Suppressor macrophage treated with lipopolysaccharide for 1 hour (primary cell): ENCODE measurements at places on chromosomes 2 and 18.

DNA sequence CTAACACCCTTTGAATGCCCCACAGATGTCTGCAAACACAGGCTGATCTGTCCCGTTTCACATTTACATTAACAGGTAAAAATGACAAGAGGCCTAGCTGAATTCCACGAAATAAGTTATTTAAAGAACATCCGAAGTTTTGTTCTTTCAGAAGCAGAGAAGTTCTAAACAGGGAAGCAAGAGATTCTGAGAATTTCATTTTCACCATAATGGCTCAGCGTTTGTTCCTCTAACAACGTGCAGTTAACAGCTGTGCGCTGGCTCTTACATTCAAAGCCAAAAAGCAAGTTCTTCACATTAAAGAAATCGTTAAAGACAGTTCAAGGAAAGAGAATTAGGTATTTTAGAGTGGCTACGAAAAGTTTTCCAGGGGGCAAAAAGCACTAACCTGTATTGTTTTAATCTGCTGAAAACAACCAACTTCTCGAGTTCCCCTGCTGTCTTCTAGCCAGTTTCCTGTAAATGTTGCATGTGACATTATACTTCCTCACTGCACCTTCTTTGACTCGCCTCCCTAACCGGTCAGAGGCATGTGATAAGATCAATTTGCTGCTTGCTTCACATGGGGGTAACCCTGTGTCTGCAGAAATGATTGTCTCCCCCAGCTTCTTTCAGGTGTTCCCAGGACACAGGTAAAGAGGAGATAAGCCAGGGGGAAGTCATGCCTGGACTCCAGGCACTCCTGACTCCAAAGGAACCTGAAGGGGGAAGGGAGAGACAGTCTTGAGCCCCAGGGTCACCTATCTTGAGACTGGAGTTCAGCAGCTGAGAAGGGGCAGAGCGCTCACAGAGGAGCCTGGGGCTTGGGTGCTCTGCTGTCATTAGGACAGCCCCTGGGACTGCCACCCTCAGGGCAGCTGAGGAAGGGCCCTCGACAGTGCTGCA is 36.8 kb upstream of the WIPF1 start:
- peak; percentile 63 for DNase-seq

DNA sequence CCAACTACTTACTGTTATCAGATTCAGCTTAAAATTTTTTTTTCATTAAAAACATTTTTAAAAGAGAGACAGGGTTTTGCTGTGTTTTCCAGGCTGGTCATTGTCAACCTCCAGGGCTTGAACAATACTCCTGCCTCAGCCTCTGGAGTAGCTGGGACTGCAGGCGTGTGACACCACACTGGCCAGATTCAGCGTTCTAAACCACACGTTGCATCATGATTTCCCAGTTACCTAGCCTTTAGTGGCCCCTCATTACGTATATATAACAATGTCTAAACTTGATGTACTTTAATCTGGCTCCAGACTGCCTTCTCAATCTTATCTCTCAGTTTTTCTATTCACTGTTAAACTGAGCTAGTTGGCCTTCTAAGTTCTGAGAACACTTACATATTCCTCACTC is 89.6 kb downstream of the COMMD1 start:
- peak; percentile 15 for DNase-seq

DNA sequence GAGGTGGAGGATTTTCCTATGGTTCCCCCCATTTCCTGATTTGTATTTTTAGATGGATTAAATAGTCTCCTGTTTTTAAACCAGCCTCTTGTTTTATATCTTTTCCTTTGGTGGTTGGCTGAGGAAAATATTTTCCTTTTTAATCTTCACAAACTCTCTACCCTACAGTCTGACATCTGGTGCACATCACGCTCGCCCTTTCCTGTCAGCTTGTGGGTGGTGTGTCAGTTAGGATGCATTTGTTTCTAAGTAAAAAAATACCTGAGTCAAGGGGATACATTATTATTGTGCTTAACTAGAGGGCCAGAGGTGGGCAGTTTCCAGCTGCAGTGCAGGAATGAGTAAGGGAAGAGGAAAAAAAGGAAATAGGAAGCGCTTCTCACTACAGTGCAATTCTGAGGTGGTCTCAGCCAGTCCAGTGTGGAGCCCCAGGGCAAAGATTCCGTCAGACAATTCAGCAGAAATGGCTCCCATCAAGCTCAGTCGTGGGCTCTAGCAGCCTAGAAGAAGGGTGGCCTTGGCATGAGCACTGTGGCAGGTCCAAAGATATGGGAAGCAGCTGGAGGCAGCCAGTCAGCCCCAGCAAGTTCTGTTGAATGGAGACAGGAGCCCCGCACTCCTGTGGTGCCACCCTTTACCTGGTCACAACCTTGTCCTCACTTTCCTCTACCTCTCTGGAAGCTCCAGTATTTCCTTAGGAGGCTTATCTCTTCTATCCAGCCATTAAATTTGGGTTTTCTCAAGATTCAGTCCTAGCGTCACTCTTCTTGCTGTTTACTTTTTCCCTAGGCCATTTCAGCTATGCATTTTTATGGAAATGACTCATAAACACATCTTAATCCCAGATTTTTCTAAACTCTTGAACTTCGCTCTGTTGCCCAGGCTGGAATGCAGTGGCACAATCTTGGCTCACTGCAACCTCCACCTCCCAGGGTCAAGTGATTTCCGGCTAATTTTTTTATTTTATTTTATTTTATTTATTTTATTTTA is 18.5 kb downstream of the SFTPB start:
- DNase-seq: no peak

GRCh38 chr2:14907014-14907612 is 274.6 kb downstream of the LRATD1 start:
- no peak for DNase-seq

DNA sequence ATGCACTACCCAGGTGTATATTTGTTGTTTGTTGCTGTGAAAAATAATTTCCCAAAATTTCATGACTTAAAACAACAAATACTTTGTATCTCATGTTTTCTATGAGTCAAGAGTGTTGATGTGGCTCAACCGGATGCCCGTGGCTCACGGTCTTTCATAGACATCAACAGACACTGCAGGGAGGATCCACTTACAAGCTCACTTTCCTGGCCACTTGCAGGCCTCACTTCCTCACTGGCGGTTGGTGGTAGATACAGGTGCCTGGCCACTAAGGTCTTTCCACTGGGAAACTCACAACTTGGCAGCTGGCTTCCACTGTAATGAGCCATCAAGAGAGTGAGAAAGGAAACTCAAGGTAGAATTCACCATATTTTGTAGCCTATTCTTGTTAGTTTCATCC is 662.9 kb downstream of the IRS1 start:
- DNase-seq: peak; percentile 68

GRCh38 chr2:95574506-95574905 is 17.3 kb upstream of the TRIM43 start:
- no peak for DNase-seq

DNA sequence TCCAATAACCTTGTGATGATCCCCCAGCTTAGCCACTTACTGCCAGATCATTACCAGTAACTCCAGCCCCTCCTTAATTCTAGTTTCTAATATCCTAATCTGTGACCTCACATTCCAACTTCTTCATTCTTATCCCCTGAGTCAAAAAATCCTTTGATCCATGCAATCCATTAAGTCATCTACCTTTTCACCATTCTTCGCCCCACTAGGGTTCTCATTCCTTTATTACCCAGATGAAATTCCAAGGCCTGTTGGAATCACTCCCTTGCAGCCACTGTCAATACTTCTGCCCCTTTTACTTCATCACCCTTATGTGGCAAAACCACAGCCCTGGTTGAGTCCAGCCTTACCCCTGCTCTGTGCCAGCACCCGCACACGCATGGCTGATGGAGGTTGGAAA is 20.3 kb upstream of the IL36G start:
- no peak for DNase-seq
